NCI-H1436 (cell line): ENCODE measurements at places on chromosomes 4 and X.

DNA sequence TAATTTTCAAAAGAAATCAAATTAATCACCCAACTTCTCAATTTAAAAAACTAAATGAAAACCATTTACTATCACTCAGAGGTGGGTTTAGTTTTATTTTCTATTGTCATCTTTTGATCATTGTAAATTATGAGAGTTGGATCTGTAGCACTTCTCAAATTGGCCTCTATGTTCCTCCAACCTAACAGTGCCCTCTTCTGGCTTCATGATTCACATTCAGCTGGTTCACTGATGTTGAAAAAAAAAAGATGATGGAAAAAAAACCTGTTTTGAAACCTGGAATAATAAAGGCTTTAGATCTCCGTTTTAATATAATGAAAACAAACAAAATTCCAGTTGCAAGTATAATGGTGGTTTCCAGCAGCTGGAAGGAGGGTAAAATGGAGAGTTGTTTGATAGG is 2.4 kb upstream of the NBDY start:
- peak; percentile 56 for DNase-seq

- DNase-seq: no peak
These were observed 74.9 kb upstream of the GUCY1A1 start for GRCh38 chr4:155591738-155592143.

DNA sequence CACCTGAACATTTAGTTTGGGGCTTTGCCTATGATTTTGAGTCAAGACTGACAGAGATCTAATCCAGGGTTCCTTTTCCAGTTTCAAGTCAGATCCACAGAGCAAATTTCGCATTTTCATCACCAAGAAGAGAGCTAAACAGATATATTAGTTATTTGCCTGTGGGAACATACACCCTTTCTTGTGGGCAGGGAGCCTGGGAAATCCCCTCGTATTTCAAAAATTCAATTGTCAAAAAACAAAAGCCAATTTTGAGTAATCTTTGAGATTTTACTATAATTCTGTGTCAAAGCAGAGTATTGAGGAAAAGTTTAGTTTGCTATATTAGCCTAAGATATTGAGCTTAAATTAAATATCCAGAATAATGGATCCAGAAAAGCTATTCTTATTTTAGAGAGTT is 56.6 kb downstream of the AFM start:
- DNase-seq: no peak

DNA sequence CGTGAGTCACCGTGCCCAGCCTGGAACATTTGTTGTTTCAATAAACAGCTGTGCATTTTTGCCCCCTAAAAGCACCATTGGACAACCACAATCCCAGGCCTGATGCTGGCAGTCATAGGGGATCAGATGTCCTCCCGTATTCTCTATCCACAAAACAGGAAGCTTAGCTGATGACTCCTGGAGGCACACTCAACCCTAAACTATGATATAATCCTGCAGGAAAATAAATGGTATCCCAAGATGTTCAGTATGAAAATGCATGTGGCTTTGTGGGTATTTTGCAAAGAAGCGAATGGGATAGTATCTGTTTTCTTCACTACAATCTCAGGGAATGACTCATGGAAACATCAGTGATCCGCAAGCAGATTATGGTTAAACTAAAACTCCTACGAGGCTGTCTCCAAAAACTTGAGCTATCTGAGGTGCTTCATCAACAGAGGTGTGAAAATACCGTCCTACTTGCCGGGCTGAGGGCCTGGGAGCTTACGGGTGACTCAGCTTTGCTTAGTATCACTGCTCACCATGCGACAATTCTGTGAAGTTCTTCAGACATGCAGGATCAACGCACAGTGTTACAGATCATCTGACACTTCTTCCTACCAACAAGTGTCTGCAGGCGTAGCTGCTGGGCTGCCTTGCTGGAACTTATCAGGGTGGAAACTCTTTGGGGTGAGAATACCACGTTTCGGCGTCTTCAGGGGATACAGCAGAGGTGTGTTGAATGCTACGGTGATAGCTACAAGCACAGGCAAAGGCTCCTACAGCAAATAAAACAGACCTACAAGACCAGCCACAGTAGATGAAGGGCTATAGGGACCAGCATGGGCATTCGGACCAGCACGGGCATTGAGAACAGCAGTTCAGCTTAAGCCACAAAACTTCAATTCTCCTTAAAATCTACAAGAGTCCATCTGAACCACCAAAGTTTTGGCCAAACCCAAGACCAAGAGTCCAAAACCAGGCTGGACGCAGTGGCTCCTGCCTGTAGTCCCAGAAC is 148.5 kb downstream of the DHRSX start:
- no peak for DNase-seq

GRCh38 chr4:187160486-187160885 is 436.8 kb upstream of the FAT1 start:
- no peak for DNase-seq

- DNase-seq: no peak
These were observed 238.9 kb downstream of the SLC7A11 start for GRCh38 chr4:138003248-138003647.

- peak; percentile 38 for DNase-seq
These were observed 763.8 kb upstream of the AADAT start for GRCh38 chr4:170853422-170854021.

GRCh38 chr4:153233761-153234371 is 29.6 kb downstream of the TRIM2 start:
- DNase-seq: no peak

- no peak for DNase-seq
These were observed 432.5 kb upstream of the FAM47C start for GRCh38 chrX:36575670-36576069.

DNA sequence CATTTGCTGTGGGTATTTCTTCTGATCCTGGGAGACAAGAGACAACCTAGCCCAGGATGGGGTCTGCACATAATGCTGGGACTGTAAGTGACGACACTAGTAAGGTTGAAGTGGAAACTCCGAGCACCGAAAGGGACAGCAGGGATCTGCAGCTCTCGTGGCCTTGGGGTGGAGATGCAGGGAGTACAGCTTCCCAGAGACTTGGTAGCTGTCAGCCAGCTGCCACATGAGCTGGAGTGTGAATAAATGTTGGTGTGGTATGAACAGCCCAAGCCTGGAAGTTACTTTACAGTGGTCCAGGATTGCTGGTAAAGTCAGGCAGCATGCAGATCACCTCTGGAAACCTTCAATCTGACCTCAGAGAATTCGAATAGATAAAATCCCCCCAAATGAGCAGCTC is 97.6 kb downstream of the FAM193A start:
- DNase-seq: no peak
